Stimulated activated CD4-positive, alpha-beta T cell treated with anti-CD3 and anti-CD28 coated beads, Interleukin-1b, Interleukin-23, amount 100 ng/mL, for 24 hours (primary cell): ENCODE measurements at places on chromosomes 2 and 18.

- peak; percentile 28 for DNase-seq
Measured at GRCh38 chr18:864872-865273, 39.8 kb upstream of the ADCYAP1 start.

DNA sequence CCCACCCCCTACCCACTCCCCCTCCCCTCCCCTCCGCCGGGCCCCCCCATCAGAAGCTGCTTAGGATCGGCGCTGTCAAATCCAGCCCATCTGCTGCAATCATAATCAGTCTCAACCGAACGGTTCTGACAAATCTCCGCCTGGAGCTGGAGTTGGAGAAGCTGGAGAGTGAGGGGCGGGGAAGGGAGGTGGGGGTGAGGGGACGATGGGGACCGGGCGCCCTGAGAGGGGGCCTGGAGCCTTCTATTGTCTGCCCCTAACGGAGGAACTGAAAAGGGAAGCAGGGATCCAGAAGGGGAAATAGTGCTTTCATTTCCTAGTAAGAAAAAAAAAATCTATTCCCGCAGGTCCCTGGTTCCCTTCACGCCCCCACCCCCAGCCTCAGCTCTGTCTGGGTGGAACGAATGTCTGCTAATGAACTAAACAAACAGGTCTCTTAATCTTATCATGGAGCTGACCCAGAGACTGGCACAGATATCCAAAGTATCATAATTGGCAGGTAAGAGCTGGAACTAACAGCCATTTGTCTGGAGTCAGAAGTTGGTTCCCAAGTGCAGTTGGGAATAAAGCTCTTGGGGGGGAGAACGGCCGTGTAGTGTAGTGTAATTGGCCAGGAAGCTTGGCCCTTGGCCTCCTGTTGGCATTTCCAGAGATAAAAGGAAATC, 301.2 kb downstream of the NCKAP5 start:
- no peak for DNase-seq

- DNase-seq: no peak
Measured at GRCh38 chr18:64615021-64615420, 466.1 kb upstream of the LINC00305 start.

- no peak for DNase-seq
Measured at GRCh38 chr18:31041271-31042083, 1.1 kb downstream of the DSC3 start.

DNA sequence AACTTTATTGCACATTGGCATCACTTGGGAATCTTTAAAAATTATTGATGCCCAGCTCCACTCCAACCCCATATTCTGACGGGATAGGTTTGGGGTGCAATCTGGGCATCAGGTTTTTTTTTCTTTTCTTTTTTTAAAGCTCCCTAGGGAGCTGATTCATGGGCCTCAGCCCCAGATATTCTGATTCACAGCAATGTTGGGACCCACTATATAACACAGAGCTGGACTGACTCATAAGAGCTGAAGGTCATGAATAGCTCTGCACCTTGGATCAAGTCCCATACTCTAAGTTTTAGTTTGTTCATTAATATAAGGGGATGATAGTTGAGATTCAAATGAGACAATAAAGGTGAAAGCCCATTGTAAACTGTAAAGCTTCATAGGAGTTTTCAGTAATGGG, 191.1 kb upstream of the REV1 start:
- DNase-seq: no peak

DNA sequence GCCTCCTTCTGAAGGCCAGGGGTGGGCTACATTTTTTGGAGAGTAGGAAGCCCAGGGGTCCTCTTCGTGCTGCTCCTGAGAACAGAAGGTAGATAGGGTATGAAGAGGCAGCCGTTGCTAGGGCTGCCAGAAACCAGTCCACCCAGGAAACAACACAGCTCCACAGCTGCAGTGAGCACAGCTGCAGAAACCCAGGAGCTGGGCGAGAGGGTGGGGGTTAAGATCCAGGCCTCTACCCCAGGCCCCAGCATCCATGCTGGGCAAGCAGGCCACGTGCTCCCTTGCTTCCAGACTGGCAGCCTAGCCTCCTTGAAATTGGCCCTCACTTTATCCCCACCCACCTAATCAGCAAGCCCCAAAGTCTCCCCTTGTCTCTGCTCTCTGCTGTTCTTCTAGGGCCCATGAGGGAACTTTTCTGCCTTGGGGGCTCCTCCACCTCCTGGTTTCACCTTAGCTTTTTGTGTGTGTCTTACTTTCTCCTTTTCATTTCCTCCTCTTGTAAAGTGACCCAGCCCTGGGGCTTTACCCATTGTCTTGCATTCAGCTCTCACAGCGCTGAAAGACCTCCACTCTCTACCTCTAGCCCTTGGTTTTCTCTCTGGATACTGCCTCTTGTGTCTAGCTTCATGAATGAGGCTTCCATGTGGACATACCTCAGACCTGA, 30.7 kb downstream of the STON1 start:
- no peak for DNase-seq

DNA sequence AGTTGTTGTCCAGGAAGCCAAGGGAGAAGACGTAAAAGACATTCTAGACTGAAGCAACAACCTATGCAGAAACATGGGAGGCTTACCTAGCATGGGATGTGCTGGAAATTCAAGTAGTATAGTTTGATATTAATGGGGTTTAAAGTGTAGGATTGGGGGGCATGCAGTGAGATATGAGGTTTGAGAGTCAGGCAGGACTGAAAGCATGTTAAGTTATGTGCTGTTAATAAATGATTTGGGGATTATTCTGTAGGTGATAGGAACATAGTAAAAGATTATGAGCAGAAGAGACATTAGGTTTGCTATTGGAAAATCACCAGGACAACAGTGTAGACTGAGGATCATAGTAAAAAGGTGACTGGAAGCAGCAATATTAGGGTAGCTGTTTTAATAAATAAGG, 3.2 kb downstream of the EHBP1 start:
- no peak for DNase-seq

- no peak for DNase-seq
Measured at GRCh38 chr2:121376535-121377250, 91.7 kb upstream of the TFCP2L1 start.

GRCh38 chr2:119469661-119470297, 38.1 kb downstream of the TMEM37 start:
- DNase-seq: no peak

GRCh38 chr18:33596178-33596854, 18.3 kb downstream of the ASXL3 start:
- no peak for DNase-seq

- no peak for DNase-seq
Measured at GRCh38 chr2:160138406-160138805, 61.7 kb downstream of the ITGB6 start.
